GM04503 (cell line): ENCODE measurements at places on chromosomes 1 and 21.

DNA sequence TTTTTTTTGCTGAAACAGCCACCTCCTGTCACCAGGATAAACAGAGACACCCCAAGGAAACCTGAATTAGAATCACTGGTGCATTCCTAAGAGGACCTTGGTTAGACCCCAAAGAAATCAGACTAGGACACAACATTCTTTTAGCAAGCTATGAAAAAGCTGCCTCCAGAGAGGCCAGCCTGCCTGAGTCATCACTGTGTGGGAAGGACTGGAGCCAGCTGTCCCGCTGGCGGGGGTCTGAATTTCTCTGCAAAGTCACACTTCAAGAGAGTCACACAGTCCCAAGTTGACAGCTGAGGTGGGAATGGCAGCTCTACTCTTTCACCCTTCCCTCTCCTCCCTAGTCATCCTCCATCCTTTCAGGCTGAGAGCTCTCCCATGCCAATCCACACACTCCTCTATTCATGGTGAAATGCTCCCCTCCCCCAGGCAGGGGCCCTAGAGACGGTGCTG lies 405.0 kb upstream of the POU3F1 start:
- peak; percentile 5 for DNase-seq

DNA sequence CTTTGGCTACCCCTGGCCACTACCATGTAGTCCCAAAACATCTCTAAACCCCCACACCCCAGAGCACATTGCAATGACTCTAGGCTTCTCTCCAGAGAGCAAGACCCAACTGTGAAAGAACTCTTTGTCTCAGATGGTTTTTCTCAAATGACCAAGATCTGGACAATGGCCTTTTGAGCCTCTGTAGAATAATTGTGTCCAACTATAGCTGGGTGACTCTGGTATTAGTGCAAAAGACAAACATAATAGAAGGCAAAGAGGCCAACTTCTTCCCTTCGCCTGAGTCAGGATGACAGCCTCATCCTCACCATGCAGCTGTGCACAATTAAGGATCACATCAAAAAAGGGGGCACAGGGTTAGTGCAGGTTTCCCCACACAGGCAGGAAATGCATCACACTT lies 139.6 kb downstream of the BRINP2 start:
- DNase-seq, result no peak

DNA sequence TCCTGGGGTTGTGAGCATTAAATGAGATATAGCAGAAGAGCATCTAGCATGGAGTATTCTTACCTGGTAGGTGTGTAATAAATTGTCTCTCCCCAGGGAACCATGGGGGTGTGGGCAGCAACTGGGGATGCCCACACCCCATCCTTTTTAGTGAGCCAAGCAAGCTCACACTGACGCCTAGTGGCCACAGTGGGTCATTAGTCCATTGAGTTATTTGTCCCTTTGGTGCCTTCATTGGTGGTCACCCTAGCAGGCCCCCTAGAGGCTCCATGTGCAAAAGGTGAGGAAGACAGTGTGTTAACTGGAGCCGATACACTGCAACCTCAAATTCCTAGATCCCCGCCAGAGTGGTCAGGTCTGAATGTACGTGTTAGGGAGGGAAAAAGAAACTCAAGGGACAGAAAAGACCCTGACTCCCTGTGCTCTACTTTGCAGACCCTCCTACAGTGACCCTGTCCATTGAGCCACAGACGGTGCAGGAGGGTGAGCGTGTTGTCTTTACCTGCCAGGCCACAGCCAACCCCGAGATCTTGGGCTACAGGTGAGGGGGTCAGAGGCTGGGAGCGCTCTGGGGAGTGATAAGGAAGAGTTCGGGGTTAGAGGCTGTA lies 93.3 kb upstream of the CD1D start:
- no peak for DNase-seq

DNA sequence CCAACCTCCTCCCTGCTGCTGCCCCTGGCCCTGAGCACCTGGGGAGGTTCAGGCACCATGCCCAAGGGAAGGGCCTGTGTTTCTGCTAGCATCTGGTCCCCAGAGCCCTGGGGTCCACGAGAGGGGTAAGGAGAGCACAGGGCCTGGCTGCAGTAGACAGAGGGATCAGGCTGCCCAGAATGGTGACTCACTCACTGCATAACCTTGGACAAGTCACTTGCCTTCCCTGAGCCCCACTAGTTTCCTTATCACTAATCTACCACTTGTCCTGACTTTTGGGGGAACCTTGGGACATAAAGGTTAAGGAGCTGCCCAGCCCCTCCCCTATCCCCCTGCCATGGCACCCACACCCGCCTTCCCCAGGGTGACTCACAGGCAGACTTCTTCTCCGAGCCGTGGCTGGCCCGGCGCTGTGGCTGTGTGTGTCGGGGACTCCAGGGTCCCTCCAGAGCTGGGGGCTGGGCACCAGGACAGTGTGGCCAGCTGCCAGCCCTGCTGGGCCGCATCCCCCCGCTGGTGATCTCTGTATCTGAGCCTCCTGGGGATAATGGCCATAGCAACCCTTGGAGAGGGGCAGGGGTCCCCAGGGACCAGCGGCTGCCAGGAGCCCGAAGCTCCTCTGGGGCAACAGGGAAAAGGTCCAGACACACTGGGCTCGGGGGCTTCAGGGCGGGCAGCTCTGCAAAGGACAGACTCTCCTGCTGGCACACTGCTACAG lies 4.0 kb downstream of the ARHGEF19 start:
- no peak for DNase-seq

- DNase-seq, result no peak
Measured at GRCh38 chr1:223704921-223705878, 7.1 kb upstream of the CAPN2 start.

DNA sequence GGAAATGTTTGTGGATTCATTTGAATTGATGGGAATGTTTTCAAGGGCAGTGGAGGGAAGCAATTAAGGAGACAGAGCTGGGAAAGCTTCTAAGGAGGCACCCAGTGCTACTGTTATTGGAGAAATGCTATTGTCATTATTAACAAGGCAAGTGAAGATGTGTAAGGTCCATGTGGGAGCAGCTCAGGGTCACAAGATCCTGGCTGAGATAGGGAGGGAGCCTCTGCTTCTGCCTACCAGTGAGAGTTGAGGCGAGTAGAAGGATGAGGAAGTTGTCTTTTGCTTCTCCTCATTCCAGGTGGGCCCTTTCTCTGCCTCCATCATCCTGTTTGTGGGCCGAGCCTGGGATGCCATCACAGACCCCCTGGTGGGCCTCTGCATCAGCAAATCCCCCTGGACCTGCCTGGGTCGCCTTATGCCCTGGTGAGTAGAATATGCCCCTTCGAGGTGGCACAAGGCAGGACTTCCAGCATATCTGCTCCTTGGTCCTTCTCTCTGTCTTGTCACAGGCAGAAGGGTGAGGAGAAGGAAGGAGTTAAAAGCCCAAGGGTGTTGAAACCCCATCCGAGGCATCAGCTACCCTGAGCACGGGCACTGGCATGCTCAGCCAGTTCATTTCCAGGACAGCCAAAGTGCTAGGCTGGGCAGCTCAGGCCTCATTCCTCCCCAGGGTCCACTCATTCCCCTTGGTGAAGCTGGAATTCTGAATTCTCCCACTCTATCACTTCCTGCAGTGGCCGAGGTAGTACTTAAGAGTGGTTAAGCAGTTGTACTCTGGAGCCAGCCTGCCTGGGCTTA lies 3.7 kb downstream of the MFSD2A start:
- DNase-seq, result no peak

- DNase-seq, result no peak
Measured at GRCh38 chr1:89986020-89986419, 8.9 kb upstream of the ZNF326 start.

GRCh38 chr1:69246710-69247109 lies 321.0 kb upstream of the LRRC7 start:
- no peak for DNase-seq

GRCh38 chr1:30046751-30047150 lies 676.6 kb downstream of the MATN1 start:
- DNase-seq, result no peak

DNA sequence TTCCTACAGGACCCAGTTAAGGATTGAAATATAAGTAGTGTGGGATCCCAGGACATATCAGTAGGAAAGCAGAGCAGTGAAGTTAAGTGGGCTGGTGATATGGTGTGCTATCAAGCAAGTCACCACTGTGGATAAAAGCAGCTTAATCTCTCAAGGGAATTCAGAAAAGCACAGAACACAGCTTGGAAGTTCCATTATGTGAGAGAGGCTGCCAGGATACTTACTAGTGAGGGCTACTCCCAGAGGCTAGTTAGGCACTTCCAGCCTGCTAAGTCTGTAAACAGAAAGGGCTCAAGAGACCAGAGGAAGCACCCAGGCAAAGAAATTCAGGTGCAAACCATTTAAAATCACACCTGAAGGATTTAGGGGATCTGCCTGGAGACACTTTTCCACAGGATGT lies 18.8 kb upstream of the GRIK1 start:
- no peak for DNase-seq

DNA sequence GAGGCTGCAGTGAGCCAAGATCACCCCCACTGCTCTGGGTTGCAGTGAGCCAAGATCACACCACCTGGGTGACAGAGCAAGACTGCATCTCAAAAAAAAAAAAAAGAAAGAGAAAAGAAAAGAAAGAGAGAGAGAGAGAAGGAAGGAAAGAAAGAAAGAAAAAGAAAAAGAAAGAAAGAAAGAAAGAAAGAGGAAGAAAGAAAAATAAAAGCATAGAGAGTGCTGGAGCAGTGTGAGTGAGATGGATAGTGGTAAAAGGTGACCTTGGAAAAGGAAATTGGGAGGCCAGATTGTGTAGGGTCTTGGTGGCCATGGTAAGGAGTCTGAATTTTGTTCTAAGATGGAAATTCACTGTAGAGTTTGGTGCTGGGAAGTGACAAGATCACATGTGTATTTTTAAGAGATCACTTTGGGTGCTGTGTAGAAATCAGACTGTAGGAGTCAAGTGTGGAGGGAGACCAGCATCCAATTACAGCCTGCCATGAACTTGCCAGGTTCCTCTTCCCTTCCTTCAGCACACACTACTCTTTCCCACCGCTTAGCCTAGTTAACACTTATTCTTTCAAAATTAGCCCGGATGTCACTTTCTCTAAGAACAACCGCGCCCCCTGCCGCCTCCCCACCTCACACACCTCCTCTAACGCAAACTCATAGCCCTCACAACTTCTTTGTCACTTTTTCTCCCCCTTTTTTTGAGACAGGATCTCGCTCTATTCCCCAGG lies 17.9 kb downstream of the MTX1 start:
- DNase-seq, result no peak

DNA sequence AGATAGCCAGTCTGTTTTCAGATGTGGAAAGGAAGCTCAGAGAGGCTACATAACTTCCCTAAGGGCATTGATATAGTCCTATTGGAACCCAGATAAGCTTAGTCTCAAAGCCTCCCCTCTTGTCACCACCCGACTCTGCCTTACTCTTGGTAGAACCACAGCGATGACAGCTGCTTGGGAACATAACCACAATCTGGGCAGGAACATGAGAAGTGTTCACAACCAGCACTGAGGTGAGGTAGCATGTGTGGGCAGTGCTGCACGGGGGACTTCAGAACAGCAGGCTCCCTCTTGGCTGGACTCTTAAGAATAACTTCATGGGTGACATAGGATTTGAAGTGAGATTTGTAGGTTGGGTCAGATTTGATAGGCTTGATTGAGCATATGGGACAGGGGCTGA lies 9.3 kb upstream of the S100A10 start:
- DNase-seq, result no peak

- no peak for DNase-seq
Measured at GRCh38 chr1:227270554-227270953, 47.7 kb downstream of the CDC42BPA start.

DNA sequence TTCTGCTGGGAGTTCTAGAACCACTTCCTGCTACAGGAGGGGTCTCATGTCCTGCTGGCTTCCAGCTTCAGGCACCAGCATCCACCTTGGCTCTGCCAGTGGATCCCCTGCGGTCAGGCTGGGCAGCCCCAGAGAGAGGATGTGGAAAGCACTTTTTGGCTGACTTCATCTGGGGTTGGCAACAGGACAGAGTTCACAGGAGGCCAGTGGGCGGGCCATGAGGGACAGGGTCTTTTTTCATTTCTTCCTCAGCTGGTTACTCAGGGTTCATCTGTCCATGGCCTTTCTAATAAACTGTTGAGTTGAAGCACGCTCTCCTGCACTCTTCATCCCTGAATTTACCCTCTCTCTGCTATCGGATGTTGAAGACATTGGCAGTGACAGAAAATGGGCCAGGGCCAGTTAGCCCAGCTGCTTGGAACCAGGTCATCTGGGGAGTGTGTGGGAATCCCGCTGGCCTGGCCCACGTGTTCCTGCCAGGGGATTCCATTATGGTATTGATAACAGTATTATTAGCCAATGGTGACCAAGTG lies 45.2 kb downstream of the RPS6KA1 start:
- no peak for DNase-seq

DNA sequence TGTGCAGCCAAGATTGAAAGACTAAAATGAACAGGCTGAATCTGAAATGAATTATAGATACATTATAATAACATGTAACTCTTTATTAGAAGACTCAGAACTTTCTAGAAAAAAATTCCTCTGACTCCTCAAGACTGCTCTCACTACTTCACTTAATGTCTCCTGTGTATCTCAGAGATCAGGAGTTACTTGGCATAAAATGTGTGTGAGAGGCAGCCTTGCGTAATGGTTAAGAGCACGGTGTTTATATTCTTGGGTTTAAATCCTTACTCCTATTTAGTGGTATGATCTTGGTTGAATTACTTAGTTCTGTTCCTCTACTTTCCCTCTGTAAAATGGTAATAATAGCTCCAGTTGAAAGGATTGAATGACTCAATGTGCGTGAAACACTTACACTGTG lies 634.9 kb downstream of the LTN1 start:
- no peak for DNase-seq

DNA sequence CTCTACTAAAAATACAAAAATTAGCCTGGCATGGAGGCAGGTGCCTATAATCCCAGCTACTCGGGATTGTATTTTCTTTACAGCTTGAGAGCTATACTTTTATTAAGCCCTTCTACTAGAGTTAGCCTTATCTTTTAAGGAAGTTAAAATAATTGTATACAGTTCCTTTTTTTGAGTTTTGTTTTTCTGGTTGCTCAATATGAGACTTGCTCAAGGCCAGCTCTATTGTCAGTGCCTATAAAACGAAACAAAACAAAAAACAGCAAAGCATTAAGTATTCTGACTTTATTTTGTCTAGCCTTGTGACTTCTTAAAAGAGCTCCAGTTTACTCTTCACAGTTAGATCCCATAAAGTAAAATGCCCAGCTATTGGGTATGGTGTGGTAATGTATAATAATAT lies 17.2 kb downstream of the PKN2 start:
- no peak for DNase-seq

DNA sequence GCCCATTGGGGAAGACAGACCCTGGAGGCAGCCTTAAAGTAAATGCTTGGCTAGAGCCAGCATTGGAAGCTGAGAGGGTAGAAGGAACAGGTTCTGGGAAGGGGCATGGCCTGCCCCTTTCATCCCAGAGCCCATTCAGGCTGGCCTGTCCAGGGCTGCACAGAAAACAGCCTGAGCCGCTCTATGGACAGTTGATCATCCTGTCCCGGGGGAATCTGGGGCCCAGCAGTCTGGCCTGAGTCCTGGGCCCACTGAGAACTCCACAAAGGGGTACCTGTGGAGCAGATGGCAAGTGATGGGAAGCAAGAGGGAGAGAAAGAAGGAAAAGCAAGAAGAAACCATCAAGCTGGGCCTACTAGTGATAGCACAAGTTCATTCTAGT lies 13.2 kb downstream of the TMEM81 start:
- no peak for DNase-seq

- no peak for DNase-seq
Measured at GRCh38 chr21:29359718-29360117, 61.0 kb downstream of the BACH1 start.

- DNase-seq, result no peak
Measured at GRCh38 chr1:58660105-58660504, 39.8 kb downstream of the MYSM1 start.
